ENCODE measurements at places on chromosomes 3 and 15.

GRCh38 chr3:12287727-12288181 lies 1.1 kb upstream of the PPARG start:
- no peak for DNase-seq

DNA sequence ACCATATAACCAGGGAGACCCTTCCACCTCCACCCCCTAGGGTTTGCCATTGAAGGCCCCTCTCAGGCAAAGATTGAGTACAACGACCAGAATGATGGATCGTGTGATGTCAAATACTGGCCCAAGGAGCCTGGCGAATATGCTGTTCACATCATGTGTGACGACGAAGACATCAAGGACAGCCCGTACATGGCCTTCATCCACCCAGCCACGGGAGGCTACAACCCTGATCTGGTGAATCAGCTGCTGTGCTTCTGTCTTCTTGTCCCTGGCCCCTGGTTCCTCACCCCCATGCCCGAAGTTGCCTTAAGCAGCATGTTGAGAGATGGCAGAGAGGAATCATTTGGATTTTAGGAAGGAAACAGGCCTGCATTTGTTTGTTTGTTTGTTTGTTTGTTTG lies 98.4 kb downstream of the FLNB start:
- DNase-seq, result no peak

DNA sequence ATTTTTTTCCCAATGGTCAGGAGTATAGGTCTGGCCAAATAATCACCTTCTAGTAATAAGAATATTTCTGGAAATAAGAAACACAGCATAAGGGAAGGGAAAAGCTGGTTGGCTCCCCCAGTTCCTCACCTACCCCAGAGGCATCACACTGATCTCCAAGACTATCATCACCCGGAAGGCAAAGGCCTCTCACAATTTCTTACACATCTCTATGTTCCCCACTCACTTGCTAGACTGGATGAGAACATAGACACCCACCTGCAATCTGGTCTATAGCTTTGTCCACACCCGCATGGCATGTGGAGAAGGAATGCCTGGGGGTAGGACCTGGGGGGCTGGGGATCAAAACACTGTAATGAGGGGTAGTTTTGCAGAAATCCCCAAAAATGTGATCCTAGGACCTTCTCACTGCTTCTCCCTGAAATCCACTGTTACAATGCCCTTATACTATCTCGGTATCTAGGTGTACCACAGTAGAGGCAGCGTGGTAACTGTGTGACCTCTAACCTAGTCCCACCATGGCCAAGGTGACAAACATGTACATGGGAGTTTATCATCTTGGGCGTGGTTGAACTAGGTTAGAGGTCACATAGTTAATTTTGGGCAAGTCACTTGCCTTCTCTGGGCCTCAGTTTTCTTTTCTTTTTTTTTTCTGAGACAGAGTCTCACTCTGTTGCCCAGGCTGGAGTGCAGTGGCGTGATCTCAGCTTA lies 29.5 kb upstream of the NRROS start:
- DNase-seq, result no peak

GRCh38 chr15:82624008-82624407 lies 23.2 kb downstream of the CPEB1 start:
- no peak for DNase-seq

GRCh38 chr15:39456582-39457330 lies 124.1 kb upstream of the THBS1 start:
- DNase-seq, result no peak

GRCh38 chr15:90465140-90465929 lies 64.4 kb upstream of the CRTC3 start:
- DNase-seq, result no peak

- DNase-seq, result no peak
These were observed 49.4 kb downstream of the TGM4 start for GRCh38 chr3:44923632-44924456.

GRCh38 chr3:40207796-40208195 lies 101.7 kb upstream of the EIF1B start:
- no peak for DNase-seq

DNA sequence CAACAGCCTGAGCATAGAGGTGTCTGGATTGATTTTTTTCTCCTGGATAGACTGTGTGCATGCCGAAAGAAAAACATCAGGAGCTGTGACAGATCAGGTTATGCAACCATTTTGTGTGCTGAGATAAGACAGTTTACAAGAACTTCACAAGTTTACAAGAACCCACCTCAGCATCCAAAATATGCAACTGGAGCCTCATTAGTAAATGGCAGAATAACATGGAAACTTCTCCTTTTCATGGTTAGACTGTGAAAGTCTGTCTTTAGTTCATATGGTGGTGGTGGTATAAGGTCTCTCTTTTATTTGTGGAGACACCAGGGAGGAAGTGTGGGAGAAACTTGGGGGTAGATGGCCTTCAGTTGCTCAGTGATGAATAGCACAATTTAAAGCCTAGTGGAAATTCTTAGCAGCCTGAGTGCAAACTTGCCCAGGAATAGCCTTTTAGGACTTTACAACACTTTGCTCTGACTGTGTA lies 3.7 kb upstream of the ZNF609 start:
- no peak for DNase-seq

DNA sequence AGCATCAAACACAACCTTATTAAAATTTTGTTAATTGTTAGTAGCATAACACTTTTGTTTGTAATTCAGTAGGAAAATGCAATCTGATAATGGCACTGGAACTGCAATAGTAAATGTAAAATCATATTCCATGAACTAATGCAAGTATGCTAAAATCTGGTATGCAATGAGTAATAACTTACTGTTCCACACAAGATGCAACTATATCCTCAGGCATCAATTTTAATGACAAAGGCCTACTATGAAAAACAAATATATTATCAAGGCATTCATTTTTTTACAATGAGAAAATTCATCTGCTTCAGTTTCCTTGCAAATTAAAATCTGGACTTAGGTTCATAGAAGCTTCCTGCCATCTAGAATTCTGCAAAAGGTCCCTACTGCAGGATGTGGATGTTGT lies 1.4 kb upstream of the NSMCE3 start:
- no peak for DNase-seq

DNA sequence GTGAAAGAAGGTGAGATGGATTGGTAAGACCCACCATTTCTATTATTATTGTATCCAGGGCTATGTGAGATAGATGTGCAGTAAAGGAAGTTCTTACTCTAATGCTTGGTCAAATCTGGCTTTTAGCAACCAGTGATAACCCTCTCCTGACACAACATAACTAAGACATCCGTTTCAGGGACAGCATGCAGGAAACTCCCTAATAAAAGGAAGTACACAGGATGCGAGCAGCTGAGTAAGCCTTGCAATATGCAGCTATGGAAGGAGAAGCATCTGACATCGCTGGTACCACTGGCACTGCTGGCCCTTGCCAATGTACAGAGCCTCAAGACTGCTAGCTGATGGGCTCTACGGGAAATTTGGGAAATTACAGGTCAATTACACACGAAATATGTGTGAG lies 662.3 kb downstream of the NR2F2 start:
- no peak for DNase-seq

GRCh38 chr3:156368189-156368588 lies 186.7 kb downstream of the SSR3 start:
- no peak for DNase-seq

DNA sequence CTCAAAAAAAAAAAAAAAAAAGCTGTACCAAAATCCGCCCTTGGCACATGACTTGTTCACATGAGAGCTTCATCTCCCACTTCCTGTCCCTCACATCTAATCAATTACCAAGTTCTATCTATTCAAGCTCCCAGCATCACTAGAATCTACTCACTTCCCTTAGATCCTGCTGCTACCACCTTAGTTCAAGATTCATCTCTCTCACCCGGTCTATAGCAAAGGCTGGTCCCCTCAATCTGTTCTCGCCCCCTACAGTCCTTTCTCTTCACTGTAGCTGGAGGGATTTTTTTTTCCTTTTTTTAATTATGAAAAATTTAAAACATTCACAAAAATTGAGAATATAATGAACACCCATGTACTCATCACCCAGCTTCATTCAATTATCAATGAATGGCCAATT lies 16.7 kb upstream of the GPR160 start:
- DNase-seq, result no peak

All from stimulated activated CD8-positive, alpha-beta memory T cell treated with anti-CD3 and anti-CD28 coated beads, Interleukin-15, amount 100 ng/mL, for 48 hours (primary cell).